ENCODE measurements at places on chromosomes 5 and 9. TPM values are rescaled to one million over a fixed set of nuclear protein-coding genes. Genes with fewer than 3 reads are reported as not detected.

FUT7 gene
- 6.1 TPM for polyA plus RNA-seq

WNK2 gene
- not detected for polyA plus RNA-seq

SPATA31C1 gene
- not detected for polyA plus RNA-seq

TYRP1 gene
- not detected for polyA plus RNA-seq

SERF1A gene
- polyA plus RNA-seq = 1.6 TPM

NUTM2F gene
- not detected for polyA plus RNA-seq

DNA sequence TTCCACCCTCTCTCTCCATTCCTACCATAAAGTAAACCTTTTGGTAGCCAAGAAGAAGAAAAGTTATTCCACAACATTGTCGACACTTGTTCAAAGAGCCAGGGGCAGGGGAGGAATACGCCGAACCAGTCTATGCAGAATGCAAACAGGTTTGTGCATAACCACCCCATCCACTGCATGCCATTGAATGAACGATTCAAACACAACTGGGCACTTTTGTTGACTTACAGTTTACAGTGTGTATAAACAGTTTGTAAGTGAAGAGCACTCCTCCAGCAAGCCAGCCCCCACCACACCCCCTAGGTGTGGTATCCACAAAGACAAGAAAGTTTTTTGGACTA lies 6.8 kb upstream of the S1PR3 start:
- no peak overlapping the region for H3K27ac ChIP-seq
- H3K4me3 ChIP-seq = no peak overlapping the region
- no peaks in the 10 kb centered on the region for H3K27me3 ChIP-seq
- DNase-seq = no peak
- no peaks in the 10 kb centered on the region for H3K36me3 ChIP-seq

DNA sequence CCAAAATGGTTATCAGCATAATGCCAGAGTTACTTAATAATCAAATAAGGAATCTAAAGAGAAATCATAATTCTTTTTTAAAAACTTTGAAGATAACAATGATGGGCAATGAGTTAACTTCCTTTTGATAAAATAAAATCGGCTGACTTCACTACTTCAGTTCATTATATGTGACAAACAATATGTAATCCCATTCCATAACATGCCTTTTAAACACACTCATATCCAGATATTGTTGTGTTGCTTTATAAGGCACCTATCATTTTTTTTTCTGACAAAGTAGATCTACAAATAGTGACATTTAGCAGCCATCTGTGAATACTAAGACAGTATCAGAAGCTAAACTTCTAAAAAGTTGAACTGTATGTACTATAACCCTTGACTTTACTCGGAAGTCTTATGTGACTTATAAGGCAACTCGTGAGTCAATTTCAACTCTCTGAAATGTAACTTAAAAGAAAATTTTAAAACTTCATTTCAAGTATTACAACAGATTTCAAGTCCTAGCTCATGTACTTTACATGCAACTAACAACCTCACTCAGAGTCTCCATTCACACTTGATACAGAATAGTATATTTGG lies 7.5 kb downstream of the ADAMTS6 start:
- no peak for DNase-seq
- H3K36me3 ChIP-seq = no peaks in the 10 kb centered on the region
- no peak overlapping the region for H3K27ac ChIP-seq
- H3K4me3 ChIP-seq = no peak overlapping the region
- H3K27me3 ChIP-seq = no peaks in the 10 kb centered on the region
- H3K4me1 ChIP-seq = no peaks in the 10 kb centered on the region

GRCh38 chr5:117188211-117188610 lies 613.6 kb upstream of the SEMA6A start:
- H3K4me1 ChIP-seq = no peaks in the 10 kb centered on the region
- H3K27ac ChIP-seq = no peak overlapping the region
- DNase-seq = no peak
- no peaks in the 10 kb centered on the region for H3K27me3 ChIP-seq
- H3K36me3 ChIP-seq = no peaks in the 10 kb centered on the region

- peaks cover 26% of the 10 kb centered on the region for H3K4me1 ChIP-seq
- no peaks in the 10 kb centered on the region for H3K36me3 ChIP-seq
- DNase-seq = peak; percentile 70
- H3K27me3 ChIP-seq = no peaks in the 10 kb centered on the region
Observed at GRCh38 chr5:50501491-50502228, 60.6 kb upstream of the EMB start.

GRCh38 chr5:32445831-32446614 lies 1.5 kb upstream of the ZFR start:
- no peaks in the 10 kb centered on the region for H3K27me3 ChIP-seq
- H3K4me1 ChIP-seq = peaks cover 47% of the 10 kb centered on the region
- no peaks in the 10 kb centered on the region for H3K36me3 ChIP-seq
- no peak for DNase-seq

DNA sequence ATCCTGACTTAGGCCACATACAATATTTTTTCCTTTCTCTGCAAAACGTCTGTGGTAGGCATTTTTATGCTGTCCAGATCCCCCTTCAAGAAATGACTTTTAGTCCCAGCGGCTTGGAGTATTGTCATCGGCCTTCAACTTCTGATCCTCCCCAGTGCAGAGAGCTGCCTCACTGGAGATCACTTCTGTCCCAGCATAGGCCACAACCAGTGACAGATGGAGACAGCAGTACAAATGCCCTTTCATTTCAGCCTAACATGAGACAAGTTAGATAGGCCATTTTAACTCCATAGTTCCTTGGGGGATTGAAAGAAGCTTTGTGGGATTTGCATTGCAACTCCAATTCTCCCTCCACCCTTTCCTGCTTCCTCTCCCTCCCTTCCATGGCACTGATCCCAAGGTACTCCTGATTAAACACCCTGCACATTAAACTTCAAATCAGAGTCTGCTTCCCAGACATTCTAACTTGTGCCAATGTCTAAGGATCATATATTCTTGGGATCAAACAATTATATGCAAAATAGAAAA lies 3.2 kb upstream of the MAMDC2 start:
- H3K27ac ChIP-seq = no peak overlapping the region
- peaks cover 17% of the 10 kb centered on the region for H3K4me1 ChIP-seq
- H3K4me3 ChIP-seq = no peak overlapping the region
- no peak for DNase-seq
- H3K36me3 ChIP-seq = no peaks in the 10 kb centered on the region
- H3K27me3 ChIP-seq = peaks cover 3% of the 10 kb centered on the region

GRCh38 chr9:97479496-97480159 lies 21.8 kb upstream of the TMOD1 start:
- no peak overlapping the region for H3K4me3 ChIP-seq
- no peaks in the 10 kb centered on the region for H3K27me3 ChIP-seq
- no peak overlapping the region for H3K27ac ChIP-seq
- no peaks in the 10 kb centered on the region for H3K4me1 ChIP-seq
- DNase-seq = no peak

DNA sequence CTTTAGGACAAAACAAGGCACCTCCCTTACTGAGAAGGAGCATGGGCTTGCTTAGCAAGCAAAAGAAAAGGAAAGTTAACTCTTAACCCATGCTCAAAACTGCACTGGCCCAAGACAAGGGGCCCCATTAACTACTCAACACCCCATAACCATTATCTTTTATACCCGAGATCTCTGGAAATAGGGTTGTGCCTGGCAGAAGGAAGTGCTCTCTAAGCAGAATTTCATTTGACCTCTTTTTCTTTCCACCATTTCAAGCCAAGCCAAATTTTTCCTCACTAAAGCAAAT lies 167.2 kb downstream of the RASEF start:
- H3K4me3 ChIP-seq = no peak overlapping the region
- DNase-seq = no peak
- no peaks in the 10 kb centered on the region for H3K27me3 ChIP-seq
- H3K36me3 ChIP-seq = no peaks in the 10 kb centered on the region

DNA sequence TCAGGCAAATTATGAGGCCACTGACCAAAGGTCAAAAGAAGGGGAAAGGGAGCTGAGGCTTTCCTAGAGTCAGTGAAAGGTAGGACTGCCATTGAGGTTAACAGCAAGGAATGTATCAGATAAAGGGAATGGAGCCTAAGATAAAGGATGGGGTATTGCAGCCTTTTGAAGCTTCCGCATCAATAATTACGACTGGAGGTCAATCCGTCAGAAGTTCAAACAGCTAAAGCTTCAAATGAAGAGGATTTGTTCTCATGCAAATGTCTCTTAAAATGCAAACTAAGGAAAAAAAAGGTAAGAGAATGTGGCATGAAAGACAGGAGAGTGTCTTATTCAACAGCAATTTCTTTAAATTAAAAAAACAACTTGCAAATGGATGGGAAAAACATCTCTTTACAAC lies 341.1 kb upstream of the RGMB start:
- no peak for DNase-seq
- H3K4me3 ChIP-seq = no peak overlapping the region

- H3K4me3 ChIP-seq = no peak overlapping the region
- no peak overlapping the region for H3K27ac ChIP-seq
- H3K36me3 ChIP-seq = no peaks in the 10 kb centered on the region
- no peaks in the 10 kb centered on the region for H3K4me1 ChIP-seq
- DNase-seq = no peak
Observed at GRCh38 chr9:38234479-38235170, 157.9 kb upstream of the ALDH1B1 start.

DNA sequence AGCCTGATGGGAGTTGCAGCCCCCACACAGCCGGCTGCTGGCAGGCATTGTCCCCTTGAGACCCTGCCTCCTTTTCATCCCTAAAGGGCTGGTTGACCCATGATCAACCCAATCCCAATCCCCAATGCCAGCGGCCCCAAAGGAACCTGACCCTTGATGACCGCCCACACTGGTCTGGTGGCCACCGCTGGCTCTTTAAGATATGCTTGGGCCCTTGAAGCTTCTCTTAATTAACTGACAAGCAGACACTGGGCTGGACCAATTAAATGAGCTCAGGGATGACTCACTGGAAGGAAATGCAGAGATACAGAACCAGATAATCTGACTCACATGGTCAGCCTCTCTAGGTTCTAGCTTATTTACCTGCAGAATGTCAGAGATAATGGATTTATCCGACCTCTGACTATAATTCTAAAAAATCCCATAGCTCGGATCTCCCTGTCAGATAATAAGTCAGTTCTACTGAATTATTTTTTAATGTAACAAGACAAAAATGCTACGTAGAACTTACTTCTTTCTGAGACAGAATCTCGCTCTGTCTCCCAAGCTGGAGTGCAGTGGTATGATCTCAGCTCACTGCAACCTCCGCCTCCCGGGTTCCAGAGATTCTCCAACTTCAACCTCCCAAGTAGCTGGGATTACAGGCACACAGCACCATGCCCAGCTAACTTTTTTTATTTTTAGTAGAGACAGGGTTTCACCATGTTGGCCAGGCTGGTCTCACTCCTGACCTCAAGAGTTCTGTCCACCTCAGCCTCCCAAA lies 11.1 kb upstream of the MLANA start:
- no peak for DNase-seq
- no peaks in the 10 kb centered on the region for H3K36me3 ChIP-seq
- no peaks in the 10 kb centered on the region for H3K27me3 ChIP-seq
- H3K4me1 ChIP-seq = no peaks in the 10 kb centered on the region
- no peak overlapping the region for H3K27ac ChIP-seq

GRCh38 chr5:75275756-75276155 lies 39.1 kb upstream of the ANKRD31 start:
- H3K27me3 ChIP-seq = no peaks in the 10 kb centered on the region
- H3K4me1 ChIP-seq = no peaks in the 10 kb centered on the region
- H3K27ac ChIP-seq = no peak overlapping the region
- no peaks in the 10 kb centered on the region for H3K36me3 ChIP-seq

DNA sequence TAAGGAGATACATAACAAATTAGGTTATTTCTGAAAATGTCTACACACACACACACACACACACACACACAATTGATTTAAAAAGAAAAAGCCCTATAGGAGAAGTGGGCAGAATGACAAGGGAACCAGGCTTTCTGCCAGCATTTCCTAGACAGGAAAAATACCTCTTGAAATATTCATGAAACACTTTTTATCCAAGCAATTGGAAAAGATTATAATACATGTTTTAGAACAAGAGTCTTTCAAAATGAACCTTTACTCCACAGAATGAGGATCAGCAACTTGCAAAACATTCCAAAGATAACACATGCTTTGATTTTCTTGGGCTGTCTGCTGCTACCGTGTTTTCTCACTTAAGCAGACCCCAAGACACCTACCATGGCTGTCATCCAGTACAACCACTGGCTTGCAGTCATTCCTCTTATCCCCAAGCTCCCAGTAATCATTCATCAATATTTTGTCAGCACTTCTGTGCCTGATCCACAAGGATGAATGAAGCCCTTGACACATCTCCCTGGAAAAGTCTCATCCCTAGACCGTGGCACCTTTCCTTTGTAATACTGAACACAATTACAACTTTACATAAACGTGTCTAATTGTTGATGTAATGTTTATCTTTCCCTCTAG lies 717.1 kb upstream of the ZNF608 start:
- H3K4me1 ChIP-seq = no peaks in the 10 kb centered on the region
- H3K4me3 ChIP-seq = no peak overlapping the region
- H3K36me3 ChIP-seq = no peaks in the 10 kb centered on the region

DNA sequence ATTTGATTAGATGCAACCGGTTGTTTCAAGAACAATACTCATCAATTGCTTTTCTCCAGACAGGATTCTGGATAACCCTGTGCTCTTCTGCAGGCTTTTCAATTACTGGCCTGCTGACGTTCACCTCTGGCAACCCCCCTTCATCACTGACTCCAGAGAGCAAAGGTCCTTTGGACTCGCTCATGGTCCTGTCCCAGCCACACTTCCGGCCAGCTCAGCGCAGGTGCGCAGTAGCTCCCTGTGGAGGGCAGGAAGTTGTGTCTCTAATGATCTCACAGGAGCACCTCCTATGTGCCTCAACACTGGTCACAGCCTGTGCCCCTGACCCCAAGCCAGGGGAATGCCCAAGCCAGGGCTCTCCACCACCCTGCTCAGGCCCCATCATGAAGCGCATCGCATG lies 44.0 kb downstream of the OLFM1 start:
- H3K4me3 ChIP-seq = no peak overlapping the region
- H3K27ac ChIP-seq = no peak overlapping the region

DNA sequence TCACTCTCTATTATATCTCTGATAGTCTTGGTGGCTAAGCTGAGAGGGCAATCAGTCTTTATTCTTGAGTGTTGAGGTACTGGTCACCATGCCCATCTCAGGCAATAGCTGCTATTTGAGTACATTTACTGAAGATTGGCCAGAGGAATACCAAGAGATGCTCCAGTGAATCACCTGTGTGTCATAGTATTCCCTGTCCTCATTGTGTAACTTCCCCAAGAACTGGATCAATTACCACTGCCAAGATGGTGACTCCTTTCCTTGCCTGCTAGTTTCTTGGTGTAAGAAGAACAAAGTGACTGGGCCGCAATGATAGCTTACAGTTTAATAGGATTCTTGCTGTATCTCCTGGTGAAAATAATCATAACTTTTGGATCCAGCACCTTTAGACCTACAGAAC lies 418.7 kb upstream of the KIF2A start:
- no peak for DNase-seq
- no peaks in the 10 kb centered on the region for H3K36me3 ChIP-seq
- no peak overlapping the region for H3K4me3 ChIP-seq
- H3K27me3 ChIP-seq = no peaks in the 10 kb centered on the region
- no peak overlapping the region for H3K27ac ChIP-seq

DNA sequence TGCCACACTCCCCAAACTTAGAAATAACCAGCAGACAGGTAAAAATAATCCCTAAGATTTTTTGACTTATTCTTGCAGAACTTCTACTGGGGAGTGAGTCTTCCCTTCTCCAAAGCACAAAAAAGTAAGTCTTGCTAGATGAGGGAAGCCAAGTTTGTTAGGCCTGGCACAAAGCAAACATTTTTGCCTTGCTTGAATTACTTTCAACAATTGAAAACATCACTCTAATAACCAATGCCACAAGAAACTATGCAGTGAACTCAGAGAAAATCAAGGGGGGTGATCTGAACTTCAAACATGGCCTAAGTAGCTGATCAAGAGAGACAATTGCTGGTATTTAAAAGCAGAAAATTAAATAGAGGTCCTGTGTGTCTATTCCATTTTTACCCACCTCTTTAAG lies 123.6 kb upstream of the SLC1A3 start:
- no peaks in the 10 kb centered on the region for H3K36me3 ChIP-seq
- H3K4me3 ChIP-seq = no peak overlapping the region

All from CD14-positive monocyte (primary cell).